ENCODE measurements at places on chromosomes 16 and 17.

DNA sequence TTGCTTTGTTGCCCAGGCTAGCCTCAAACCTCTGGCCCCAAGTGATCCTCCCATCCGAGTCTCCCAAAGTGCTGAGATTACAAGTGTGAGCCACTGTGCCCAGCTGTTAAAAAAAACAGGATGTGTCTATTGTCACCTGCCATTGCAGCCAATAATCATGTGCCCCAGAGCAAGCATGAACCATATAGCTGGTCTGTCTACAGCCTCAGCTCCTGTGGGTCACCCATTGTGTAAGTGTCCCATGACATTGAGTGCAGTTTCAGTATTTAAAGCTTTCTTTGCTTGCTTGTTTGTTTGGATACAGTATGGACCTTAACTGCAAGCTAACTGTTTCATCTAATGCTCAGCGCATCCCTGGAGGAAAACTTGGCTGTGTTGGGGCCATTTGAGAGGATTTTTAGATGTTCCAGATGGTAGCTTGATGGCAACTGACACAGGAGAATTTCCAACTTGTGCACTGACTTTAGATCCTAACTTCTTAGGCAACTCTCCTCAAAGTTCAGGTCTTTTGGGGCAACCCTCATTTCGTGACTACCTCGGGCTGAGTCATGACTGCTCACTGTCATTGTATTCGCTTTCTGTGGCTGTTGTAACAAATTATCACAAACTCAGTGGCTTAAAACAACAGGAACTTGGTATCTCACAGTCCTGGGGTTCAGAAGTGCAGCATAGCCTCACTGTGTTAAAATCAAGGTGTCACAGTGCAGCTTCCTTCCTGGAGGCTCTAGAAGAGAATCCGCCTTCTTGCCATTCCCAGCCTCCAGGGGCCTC lies 30.3 kb upstream of the ADORA2B start:
- no peak for DNase-seq

DNA sequence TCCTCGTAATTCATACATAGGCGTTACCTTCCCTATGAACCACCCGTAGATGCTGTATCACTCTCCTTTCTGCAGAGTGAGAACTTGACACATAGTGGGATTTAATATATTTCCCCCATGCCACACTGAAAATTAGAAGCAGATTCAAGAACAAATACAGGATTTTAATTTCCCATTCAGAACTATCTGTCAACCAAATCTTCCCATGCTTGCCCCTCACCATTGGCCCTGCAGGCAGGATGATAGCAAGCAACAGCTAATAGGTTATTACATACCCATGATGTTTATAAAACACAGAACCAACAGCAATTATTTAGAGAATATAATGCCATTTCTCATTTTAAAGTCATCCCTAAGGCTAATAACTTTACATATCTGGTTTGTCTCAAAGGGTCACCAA lies 55.0 kb upstream of the GNAO1 start:
- DNase-seq, result no peak

DNA sequence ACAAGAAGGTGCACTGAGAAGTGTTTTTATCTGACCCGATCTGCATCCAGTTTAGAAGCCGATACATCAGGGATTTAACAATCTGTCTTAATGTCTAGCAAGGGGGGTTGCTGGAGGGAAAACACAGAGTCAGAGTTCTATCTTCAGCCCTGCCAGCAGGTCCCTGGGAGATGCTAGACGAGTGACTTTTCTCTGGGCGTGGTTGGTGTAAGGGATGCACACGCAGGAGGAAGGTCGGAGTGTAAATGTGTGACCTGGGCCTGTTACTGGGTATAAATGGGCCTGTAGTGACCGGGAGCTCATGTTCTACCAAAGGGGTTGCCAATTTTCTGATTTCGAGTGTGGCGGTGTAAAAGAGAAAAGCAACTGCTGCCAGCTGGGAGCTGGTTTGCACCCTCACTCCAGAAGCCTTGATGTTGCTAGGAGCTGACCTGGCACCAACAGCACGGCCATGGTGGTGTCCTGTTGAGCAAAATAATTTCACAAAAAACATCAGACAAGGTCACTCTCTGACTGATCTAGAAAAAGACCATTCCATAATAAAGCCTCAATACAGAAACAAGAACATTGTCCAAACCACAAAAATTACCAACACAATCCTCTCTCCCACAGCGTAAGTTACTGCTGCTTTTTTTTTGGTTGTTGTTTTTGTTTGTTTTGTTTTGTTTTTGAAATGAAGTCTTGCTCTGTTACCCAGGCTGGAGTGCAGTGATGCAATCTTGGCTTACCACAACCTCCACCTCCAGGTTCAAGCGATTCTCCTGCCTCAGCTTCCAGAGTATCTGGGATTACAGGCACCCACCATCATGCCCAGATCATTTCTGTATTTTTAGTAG lies 1.3 kb upstream of the KCTD13 start:
- DNase-seq, result no peak

DNA sequence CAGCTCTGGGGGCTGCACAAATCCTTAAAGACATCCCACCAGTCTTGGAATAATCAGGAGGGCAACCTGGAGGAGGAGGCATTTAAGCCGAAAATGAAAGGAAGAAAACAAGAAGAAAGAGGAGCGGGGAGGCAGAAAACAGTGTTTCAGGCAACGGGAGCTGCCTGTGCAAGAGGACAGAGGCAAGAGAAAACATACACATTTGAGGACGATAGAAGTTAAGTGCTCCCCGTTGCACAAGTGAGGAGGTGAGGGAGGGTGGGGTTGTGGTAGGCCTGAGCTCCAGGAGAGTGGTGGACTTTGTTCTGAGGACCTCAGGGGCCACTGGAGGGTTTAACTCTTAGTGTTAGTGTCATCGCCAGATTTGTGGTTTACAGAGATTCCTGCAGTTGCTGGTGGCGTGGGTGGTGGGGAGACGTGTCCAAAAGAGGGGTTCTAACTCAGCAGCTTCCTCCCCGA lies 27.6 kb upstream of the CIBAR2 start:
- no peak for DNase-seq

- DNase-seq, result no peak
Observed at GRCh38 chr17:69117855-69118784, 23.6 kb downstream of the ABCA6 start.

GRCh38 chr16:781346-782010 lies 6.7 kb downstream of the RPUSD1 start:
- DNase-seq, result no peak

DNA sequence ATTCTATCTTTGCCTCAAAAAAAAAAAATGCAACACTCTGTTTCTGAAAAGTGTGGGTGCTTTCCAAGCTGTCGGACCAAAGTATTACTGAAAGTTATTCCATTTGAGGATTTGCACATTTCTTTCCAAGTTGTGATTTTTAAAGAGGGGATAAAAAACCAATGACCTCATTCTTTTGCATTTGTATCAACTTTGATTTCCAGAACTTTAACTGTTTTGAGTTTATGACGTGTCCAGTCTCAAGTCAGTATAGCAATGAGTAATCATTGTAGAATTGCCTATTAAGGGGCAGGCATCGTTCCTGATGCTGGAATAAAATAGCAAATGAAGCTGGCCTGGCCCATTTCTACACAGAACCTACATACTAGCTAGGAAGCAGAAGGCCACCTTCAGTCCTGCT lies 229.6 kb upstream of the RBFOX1 start:
- no peak for DNase-seq
